ENCODE measurements at places on chromosomes 16 and 17.

DNA sequence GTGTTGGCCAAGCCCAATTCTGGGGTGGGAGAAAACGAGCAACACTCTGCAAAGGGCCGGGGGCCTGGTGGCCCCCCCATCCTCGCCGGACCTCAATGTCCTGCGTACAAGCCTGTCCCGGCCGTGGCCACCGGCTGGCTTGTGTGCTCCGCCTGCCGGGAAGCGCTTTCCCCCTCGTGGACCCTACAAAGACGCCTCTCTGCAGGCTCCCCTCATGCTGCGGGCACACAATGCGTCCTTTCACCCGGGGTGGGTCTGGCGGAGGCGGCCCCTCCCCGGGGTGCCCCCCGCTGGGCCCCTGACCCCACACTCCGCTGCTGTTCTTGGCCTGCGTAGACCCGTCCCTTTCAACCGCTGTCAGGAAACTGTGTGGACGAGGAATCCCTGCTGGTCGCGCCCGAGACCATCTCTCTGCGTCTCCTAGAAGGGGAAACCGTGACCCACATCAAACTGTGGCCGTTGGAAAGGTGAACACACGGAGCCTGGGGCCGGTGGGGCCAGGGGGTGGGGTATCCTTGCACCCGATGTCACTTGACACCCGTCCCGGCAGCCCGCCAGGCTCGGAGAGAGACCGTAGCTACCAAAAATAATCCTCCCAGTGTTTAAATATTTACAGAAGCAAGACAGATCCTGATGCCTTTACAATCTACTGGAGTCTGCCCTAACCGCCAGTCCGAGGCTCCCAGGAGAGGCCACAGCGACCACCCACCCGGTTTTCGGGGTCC, 43.6 kb downstream of the TBC1D16 start:
- peak; percentile 60 for DNase-seq

- no peak for DNase-seq
These were observed 455.5 kb downstream of the SOX9 start for GRCh38 chr17:72576289-72576759.

GRCh38 chr17:66248285-66248684, 19.1 kb upstream of the APOH start:
- DNase-seq = no peak

- DNase-seq = no peak
These were observed 17.6 kb downstream of the RDM1 start for GRCh38 chr17:35912942-35913341.

DNA sequence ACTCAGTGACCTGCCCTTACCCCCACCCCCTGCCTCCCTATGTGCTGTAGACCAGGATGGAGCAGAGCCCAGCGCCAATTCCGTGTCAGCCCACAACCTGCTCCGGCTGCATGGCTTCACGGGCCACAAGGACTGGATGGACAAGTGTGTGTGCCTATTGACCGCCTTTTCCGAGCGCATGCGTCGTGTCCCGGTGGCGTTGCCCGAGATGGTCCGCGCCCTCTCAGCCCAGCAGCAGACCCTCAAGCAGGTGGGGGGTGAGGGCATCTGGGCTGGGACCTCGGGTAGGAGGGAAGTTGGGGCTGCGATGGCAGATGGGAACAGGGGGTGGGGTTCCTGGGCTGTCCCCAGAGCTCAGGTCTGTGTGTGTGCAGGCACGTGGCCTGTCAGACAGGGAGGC, 6.3 kb upstream of the CACNA1G start:
- DNase-seq = no peak

GRCh38 chr16:83098536-83098935, 471.8 kb downstream of the CDH13 start:
- DNase-seq = no peak

DNA sequence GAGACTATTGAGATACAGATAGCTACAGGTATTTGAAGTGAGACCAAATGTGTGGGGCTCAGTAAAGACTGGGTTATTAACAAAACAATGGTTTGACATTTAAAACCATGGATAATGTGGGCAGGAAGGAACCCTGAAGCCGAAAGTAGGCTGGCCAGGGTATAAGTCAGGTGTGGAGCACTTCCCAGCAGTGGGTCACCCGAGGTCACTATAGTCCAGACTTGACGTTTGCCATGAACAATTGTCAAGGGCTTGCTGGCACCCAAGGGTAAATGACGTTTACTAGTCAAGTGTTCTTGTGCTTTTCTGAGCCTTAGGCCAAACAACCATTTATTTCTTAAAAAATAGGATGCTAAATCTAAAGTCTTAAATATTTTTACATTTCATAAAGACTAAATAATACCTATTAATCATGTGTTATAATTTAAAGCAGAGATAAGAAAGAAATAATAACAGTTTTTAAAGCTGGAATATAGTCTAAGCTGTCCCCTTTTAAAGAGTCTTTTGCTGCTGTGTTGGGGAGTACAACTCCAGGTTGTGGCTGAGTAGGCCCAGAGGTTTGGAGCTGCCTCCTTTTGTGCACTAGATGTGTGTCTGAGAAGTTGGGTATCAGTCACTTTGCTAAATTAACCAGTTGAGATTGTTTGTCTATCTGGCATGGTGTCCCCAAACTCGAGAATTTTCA, 15.7 kb downstream of the ALDH3A2 start:
- no peak for DNase-seq

DNA sequence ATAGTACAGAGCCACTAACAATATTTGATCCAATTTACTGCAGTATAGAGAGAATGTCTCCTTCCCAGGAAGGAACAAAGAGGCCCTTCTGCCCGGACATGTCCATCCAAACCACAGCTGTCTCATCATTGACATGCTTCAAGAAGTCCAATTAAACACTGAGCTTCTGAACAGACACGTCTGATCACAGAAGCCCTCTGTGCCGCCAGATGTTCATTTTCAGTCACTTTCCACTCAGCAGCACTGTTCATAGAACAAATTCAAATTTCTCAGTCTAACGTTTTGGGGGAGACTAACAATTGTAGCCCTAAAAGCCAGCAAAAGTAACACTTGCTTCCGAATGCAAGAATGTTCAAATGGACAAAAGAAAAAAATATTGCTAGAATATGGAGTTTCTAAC, 15.3 kb downstream of the ZC3H7A start:
- DNase-seq = peak; percentile 25

DNA sequence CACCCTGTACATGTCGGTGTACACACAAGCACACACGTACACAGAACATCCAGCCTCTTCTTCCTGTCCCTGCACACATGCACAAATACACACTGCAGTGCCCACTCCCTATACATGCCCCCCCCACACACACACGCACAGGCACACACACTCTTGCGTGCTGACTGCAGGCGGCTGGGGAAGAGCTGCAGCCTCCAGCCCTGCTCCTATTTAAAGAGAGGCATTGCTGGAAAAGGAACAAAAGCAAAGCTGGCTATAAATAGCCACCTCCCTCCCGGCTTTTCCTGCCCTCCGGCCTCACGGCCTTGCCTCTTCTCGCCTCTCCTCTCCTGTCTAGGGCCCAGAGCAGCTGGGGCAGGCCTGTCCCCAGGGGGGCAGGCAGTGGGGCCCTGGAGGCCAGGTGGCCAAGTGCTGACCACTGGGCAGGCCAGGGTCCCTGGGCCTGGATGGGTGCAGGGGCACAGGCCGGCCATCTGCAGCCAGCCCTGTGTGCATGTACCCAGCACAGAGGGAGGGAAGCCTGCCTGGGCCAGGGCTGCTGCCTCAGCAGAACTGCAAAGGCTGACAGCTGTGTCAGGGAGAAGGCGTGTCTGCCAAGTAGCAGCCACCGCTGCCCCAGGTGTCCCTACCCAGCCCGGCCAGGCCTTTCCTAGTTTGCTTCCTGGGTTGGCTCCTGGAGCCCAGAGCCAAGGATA, 25.4 kb downstream of the RTN4RL1 start:
- DNase-seq = peak; percentile 73

DNA sequence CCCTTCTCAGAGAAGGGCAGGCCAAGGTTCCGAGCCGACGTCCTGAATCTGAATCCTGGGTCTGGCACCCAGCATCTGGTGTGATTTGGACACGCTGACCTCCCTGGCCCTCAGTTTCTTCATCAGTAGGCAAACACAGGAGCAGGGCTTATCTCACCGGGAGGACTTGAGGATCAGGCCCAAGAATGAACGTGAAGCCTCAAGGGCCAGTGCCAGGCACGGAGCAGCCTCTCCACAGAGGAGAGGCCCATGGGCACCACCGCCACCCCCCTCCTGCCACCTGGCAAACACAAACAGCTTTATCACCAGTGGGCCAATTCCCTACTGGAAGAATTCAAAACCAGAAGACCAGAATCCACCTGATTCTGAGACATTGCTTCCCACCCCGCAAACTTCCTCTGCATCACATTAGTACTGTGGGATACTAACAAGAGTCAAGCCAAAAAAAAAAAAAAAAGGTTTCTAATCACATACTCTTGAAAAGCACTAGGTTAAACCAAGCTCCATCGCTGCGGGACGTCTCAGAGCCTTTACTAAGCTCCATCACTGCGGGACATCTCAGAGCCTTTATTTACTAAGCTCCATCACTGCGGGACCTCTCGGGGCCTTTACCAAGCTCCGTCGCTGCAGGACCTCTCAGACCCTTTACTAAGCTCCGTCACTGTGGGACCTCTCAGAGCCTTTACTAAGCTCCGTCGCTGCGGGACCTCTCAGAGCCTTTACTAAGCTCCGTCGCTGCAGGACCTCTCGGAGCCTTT, 68.0 kb upstream of the DOC2B start:
- DNase-seq = no peak

- DNase-seq = no peak
These were observed 34.0 kb downstream of the PLCD3 start for GRCh38 chr17:45098081-45098868.

- DNase-seq = no peak
These were observed 34.6 kb upstream of the PVALEF start for GRCh38 chr17:81130385-81131361.

- peak; percentile 73 for DNase-seq
These were observed 117.4 kb downstream of the HIC1 start for GRCh38 chr17:2172077-2172851.

DNA sequence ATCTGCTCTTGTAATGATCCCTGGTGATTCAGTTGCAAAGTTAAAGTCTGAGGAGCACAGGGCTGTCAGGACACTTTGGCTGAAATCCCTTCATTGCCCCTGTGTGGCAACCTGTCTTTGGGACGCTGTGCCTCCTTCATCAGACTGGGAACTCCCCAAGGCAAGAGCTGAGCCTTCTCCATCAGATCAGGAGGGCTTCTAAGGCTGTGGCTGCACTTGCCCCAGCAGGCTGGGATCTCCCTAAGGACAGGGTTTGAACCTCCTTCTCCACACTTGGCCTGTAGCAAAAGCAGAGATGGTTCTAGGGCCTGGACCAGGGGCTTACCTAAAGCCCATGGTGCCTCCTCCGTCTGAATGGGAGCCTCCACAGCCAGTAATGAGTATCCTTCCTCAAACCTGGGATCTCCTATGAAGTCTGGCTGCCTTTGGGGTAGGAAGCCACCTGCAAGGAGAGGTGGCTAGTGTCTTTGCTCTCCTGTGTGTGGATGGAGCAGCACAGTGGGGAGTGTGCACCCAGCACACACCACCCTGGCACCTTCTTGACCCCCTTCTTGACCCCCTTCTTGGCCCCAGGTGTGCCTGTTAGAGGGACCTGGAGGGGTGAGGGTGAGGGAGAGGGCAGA, 79.0 kb upstream of the NKD1 start:
- DNase-seq = no peak

GRCh38 chr16:22031483-22032083, 23.7 kb downstream of the MOSMO start:
- DNase-seq = no peak

DNA sequence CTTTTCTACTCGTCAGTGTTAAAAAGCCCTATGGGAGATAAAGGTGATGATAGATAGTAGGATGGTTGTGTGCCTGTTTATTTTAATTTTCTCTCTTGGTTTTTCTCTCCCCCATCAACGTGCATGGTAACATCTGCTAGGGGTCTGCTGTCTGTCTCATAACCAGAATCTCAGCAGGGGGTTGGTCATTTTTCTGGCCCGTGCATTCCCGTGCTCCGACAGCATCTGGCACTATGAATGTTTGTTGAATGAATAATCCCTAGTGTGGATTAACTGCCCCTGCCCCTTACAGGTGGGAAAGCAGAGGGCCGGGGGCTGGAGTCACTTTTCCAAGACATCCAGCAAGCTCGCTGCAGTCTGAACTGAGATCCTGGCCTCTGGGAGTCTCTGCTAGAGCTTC, 6.3 kb downstream of the CA5A start:
- no peak for DNase-seq

GRCh38 chr16:2702438-2702825, 17.6 kb downstream of the PRSS27 start:
- DNase-seq = no peak

- DNase-seq = no peak
These were observed 30.1 kb downstream of the GNPTG start for GRCh38 chr16:1381612-1382406.

GRCh38 chr17:72363089-72363610, 242.3 kb downstream of the SOX9 start:
- DNase-seq = no peak

DNA sequence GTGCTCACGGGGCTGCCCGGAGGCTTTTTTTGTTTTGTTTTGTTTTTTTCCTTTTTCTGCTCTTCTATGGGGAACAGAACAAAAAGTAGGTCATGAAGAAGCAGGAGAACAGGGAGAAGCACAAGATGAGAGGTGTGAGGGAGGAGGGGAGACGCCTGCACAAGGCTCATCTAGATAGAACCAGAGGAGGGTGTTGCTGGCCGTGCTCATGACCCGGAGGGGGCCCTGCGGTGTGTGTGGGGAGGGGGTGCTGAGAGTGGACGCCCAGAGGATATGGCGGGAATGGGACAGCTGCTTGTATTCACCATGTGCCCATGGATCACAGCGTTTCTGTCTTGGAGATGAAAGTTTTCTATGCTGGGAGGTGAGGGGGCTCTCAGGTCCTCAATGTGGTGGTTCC, 183.7 kb downstream of the FOXL1 start:
- DNase-seq = no peak

GRCh38 chr17:76268015-76268749, 3.0 kb downstream of the UBALD2 start:
- DNase-seq = peak; percentile 30

- DNase-seq = no peak
These were observed 163.2 kb upstream of the FOXF1 start for GRCh38 chr16:86347090-86347489.

DNA sequence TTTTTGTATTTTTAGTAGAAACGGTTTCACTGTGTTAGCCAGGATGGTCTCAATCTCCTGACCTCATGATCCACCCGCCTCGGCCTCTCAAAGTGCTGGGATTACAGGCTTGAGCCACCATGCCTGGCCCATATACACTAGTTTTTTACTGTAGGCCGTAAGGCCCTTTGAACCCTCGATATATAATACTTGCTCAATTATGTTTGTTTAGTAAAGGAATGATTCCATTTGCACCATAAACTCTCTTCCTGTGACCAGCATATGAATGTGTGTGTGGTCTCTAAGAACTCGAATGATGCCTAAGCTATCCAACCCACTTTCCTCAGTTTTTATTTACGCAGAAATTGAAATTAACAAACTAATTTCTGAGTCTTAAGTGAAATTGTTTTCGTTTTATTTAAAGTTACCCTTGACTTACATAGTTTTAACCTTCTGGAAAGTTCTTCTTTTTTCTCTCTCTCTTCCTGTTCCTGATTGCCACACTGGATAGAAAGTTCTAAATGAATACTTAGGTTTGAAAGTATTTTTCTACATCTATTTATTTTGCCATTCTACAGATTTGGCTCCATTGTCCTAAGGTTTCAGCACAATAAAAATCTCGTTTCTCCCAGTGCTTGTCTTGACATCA, 37.9 kb downstream of the PIGL start:
- no peak for DNase-seq
